ENCODE measurements at places on chromosomes 11 and 22.

GRCh38 chr11:75524665-75525432 lies 892 bp downstream of the GDPD5 start:
- no peak for DNase-seq

DNA sequence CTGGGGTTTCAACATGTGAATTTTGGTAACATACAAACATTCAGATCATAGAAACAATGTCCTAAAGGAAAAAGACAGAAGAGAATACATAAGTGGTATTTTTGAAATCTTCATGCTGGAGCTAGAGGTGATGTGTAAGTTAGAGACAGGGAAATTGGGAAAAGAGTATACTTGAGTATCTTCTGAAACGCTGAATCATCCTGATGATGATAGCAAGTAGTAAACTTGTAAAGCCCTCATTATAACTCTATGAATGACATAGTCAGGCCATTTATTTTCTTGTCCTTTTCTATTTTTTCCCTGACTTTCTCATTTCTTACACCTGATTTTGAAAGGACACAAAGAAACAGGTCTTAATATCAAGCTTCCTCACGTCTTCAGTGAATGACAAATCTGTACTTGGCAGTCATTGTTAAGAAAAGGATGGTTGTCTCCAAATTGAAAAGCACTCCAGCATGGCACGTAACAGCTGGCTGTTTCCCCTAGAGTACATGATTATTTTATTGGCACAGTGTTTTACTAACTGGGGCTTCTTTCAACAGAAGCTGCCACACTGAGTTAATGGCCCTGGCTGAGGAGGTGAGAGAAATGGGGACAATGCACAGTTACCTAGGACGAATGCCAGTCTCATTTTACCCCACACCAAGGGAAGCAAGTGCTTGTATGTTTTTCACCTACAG lies 140.7 kb upstream of the CTSC start:
- no peak for DNase-seq

GRCh38 chr22:49753961-49754695 lies 73.5 kb downstream of the BRD1 start:
- DNase-seq, result no peak

DNA sequence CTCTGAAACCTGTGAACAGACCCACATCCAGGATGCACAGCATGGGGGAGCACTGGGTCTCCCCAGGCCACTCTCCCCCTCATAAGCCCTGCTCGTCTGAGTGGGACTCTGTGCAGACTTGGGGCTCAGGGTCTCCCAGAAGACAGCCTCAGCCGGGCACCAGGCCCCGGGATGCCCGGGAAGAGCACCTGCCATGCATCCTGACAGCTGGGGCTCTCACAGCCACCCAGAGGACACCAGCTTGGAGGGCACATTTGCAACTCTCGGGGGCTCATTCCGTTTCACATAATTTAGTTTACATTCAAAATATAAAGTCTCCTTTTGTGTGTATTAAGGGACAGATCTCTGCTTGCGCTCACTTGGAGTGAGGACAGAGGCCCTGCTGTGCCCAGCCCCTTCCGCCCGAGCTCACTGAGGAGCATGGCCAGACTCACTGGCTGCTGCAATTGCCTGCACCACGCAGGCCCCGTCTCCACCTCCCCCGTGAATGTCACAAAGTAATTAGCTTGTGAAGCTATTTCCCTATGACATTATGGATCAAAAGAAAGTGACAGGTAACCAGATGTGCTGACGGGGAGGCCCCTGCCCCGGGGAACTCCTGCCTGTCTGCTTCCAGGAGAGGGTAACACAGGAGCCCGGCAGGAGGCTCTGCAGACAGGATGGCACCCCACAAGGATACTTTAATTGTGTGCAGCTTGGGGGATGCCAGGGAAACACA lies 275.6 kb downstream of the BRD1 start:
- no peak for DNase-seq

DNA sequence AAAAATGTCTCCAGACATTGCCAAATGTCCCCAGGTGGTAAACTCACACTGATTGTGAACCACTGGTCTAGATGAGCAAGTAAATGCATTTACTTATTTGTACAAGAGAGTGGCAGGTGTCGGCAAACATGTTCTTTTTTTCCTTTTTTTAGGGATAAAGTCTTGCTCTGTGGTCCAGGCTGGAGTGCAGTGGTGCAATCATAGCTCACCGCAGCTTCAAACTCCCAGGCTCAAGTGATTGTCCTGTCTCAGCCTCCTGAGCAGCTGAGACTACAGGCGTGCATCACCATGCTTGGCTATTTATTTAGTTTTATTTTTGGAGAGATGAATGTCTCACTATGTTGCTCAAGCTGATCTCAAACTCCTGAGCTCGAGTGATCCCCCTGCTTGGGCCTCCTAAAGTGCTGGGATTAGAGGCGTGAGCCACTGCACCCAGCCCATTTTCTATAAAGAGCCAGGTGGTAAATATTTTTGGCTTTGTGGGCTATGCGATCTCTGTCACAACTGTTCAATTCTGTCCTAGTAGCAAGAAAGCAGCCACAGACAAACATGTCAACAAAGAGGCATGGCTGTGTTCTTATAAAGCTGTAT lies 1.4 kb downstream of the VPREB1 start:
- peak; percentile 95 for DNase-seq

GRCh38 chr22:42855211-42855610 lies 1.9 kb downstream of the ARFGAP3 start:
- DNase-seq, result no peak

DNA sequence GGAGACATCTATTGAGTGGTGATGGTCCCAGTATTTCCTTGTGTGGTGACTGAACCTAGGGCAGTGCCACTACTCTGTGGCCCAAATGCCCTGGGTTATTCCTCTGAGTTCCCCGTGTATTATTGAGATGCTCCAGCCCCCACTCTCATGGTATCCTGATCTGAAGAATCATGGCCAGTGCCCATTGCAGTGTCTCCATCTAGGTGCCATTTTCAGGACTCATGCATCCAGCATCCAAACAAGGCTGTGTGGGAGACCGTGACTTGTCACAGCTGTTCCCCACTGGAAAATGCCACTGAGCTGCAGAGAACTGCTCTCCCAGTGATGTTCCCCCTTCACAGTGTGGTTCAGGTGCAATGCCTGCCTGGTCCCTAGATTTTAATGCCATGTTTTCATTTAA lies 24.7 kb downstream of the GGTLC2 start:
- no peak for DNase-seq

DNA sequence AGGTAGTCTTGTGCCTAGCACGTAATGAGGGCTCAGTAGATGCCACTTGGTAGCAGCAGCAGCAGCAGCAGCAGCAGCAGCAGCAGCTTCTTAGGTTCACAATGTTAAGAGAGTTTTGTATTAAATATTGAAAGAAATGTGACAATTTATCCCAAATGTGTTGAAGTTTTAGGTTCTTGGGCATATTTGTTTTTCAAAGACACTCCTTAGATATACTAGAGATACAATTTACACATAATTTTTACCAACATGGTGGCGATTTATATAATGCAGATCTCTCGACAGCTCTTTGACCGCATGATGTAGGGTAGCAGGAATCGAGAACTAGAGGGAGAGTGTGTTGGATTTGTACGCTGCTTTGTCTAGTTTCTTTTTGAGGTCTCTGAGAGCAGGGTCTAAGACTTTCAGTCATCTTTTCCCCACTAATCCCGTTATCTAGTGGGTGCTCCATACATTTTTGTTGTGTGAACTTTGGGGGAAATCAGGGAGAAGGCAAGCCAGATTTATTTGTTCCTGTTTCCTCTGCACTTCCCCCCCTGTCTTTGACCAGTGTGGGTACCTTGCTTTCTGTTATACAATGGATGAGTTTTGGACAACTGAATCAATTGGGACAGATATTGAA lies 1.4 kb downstream of the FDX1 start:
- no peak for DNase-seq

DNA sequence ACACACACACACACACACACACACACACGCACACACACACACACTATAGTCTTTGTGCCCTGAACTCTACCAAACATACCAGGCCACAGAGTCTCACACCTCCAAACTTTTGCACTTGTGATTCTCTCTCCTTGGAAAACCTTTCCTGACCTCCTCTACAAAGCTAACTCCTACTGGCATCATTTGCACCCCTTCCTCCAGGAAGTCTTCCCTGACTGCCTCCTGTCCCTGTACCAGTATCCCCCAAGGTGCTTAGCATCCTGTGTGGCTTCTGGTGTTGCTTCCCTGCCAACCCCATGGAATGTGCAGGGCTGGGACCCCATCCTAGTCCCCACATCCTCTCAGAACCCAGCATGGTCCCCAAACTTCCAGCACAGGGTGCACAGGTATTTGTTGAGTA lies 8.9 kb downstream of the TPST2 start:
- no peak for DNase-seq

DNA sequence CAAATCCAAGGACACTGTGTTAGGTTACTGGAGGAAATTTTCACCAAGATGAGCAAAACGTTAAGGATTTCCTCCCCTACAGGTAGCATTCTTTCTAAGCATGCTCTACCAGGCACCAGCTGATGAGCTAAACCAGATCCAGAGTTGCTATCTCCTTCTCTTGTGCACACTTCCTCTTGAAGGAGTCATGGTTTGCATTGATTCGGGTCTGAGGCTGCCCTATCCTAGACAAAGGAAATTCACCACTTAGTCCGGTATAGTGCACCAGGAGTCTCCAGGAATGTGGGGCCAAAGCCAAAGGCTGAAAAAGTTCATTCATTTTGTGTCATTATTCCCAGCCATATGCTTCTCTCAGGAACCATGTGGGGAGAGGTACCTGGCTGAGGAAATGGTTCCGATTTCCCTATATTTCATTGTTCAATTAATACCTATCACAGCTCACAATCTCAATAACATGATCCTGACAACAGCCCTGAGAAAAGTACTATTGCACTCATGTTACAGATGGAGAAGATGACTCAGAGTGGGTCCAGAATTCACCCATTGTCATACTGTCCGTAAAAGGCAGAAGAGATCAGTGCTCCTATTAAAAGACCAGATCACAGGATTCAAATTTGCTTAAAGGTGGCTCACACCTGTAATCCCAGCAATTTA lies 39.1 kb downstream of the SLC35F2 start:
- DNase-seq, result peak; percentile 22

- no peak for DNase-seq
These were observed 38.9 kb downstream of the GRIA4 start for GRCh38 chr11:105648762-105649161.

- DNase-seq, result no peak
These were observed 29.9 kb upstream of the CSNK2A3 start for GRCh38 chr11:11382858-11383532.

GRCh38 chr11:111454561-111455192 lies 57.5 kb downstream of the BTG4 start:
- peak; percentile 70 for DNase-seq

Data from myocyte (in vitro differentiated cells).